ENCODE measurements at places on chromosomes 2 and 18. TPM values are rescaled to one million over a fixed set of nuclear protein-coding genes. Genes with fewer than 3 reads are reported as not detected.
A peak's percentile ranks its signal among the peaks of the same experiment; 100 is the strongest.

The DPP10 gene
- total RNA-seq = not detected

The ZC3H6 gene
- total RNA-seq = 2.4 TPM

DNA sequence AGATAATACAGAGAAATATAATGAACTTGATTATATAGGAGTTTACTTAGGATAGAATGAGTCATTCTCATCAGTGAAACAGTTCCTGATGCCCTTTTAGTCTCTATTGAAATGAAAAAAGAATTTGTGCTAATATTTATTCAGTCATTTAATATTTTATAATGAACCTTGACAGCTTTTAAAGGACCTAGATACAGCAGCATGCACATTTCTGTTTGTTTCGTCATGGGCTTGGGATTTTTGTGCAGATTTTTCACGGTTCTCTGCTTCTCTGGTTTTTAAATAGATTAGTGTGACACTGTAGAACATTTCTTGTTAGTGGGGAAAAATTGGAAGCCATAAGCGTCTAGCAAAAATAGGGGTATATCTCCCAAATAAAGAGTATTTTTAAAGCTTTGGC is 60.7 kb downstream of the NABP1 start:
- DNase-seq = no peak

GRCh38 chr2:181466661-181467576 is 9.7 kb downstream of the ITGA4 start:
- DNase-seq = peak; percentile 75

DNA sequence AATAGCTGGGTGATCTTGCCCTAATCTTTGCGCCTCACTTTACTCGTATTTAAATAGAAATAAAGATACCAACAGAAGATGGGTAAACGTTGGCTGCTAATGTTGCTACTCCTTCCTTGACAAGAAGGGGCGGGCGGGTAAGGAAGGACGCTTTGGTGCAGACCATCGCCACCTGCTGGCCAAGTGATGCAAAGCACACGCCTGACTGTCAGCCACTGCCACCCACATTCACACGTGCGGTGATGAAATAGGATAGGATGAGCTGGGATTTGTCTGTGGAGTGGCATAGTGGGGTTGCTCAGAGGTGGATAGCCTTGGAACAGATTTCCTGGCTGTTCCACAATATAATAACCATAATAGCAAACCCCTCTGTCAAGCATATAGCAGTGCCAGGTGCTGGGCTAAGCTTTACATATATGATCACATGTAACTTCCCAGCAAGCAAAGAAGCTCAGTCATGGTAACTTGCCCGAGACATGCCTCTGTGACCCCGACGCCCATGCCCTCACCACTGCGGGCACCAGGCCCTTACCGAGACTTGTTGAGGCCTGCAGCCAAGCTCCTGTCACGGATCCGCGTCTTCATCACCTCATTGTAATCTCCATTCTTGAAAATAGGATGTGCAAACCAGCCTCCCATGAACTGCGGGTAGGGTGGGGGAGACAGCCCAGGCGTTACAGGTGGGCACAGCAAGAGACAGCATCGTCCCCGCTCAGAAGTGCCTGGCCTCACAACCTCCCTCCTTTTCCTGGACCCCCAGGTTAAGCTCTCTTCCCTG is 39.3 kb downstream of the LCT start:
- DNase-seq = peak; percentile 76

DNA sequence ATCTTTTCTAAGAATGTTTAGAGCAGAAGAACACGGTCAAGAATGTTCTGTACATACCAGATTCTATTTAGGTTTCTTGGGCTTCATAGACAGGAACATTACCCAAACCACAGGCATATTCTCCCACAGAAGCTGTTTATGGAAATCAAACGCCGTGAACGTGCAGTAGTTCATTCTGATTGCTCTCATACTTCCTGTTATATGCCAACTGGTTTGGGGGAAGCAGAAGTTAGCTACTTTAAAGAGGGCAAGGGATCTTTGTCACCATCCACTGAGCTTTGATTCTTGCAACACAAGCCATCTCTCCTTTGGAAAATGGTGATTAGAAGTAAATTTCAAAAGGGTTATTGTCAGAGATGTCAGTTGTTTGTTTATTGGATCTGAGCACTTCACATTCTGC is 182.2 kb upstream of the NRP2 start:
- no peak for DNase-seq

DNA sequence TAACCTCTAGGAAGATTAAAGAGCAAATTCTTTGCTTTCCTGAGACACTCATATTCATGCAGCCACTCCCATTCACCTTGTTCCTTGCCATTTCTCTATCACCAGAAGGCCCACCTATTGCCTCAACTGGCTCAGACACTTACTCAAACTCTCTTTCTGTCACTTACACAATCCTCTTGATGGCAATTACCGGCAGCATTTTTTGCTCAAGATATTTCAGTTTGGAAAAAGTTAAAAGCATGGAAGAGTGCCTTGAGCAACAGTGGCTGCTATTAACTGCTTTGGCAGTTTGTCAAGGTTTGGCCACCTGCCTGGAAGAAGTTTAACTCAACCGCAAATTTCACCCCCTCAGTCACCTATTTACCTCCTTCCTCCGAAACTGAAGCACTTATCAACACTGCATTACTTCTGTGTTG is 1104.0 kb upstream of the PIK3C3 start:
- no peak for DNase-seq

DNA sequence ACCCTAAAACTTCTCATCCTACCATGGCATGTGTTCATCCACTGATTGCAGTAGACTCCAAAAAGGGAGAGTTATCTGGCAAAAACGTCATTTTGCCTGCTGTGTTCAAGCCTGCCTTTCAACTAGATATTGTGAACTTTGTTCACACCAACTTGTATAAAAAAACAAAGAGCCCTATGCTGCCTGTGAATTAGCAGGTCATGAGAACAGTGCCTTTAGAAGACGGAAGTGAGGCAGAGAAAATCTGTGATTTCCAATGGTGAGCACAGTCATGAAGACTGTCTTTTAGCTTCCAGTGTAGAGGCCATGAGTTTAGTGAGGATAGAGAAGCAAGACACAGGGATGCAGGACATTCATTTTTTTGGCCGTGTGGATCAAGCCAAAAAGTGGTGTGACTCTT is 103.6 kb upstream of the PGAP1 start:
- no peak for DNase-seq

DNA sequence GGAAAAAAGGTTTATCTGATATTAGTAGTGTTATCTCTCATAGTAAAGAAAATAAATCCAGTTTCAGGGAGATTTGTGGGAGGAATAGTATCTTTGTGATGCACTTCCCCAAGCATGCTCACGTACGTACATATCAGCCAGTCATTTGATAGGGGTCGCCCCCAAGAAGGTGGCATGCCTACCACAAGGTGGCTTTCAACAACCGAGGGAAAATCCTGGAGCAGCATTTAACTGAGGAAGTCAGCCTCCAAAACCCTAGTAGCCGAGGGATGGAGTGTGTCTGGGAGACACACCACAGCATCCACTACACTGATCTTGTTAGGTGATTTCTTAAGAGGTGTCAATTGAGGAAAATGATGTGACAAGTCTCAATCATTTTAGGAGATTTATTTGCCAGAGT is 623.9 kb downstream of the NYAP2 start:
- DNase-seq = no peak

DNA sequence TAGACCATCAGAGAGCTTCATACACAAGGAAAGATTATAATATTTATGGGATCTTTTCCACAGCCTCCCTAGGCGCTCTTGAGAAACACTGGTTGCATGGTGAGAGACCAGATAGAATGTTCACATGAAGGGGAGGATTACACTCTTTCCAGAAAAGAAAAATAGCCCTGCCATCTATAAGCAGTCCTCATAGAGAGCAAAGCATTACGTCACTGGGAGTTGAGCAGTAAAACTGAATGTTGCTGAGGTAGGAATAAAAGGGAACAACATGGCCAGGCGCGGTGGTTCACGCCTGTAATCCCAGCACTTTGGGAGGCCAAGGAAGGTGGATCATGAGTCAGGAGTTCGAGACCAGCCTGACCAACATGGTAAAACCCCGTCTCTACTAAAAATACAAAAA is 1934.3 kb downstream of the SUCLG1 start:
- DNase-seq = no peak

GRCh38 chr2:114192362-114192761 is 250.1 kb upstream of the DPP10 start:
- DNase-seq = no peak

- DNase-seq = no peak
These were observed 62.0 kb upstream of the FZD5 start for GRCh38 chr2:207831584-207832248.

The UGT1A7 gene
- not detected for total RNA-seq

DNA sequence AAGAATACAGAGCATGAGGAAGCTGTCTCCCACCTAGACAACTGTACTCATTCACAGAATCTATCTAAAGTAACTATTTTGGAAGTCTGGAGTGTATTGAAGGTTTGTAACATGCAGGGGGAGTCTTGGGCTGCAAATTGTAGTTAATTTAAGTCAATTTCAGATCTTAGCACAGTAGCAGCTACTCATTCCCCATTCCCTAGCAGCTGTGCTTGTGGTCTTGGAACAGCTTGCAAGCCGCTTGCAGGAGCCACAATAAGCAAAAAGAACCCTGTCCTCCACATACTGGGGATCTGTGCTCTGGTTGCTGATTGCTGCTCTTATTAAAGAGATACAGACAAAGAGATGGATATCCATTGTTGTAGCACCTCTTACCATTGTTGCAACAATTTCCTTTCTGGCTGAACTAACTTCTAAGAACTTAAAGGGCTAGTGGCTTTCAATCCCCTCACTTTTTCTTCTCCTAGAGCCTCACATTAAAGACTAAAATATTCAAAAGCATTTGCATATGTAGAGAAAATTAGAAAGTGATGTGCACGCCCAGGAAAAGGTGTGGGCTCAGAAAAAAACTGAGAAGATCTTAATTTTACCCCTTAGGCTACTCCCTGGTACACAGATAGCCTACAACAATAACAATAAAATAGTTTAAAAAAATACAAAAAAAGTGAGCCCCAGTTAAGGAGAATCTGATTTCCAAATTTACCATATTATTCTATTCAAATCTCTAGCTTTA is 1775.1 kb upstream of the PIK3C3 start:
- no peak for DNase-seq

DNA sequence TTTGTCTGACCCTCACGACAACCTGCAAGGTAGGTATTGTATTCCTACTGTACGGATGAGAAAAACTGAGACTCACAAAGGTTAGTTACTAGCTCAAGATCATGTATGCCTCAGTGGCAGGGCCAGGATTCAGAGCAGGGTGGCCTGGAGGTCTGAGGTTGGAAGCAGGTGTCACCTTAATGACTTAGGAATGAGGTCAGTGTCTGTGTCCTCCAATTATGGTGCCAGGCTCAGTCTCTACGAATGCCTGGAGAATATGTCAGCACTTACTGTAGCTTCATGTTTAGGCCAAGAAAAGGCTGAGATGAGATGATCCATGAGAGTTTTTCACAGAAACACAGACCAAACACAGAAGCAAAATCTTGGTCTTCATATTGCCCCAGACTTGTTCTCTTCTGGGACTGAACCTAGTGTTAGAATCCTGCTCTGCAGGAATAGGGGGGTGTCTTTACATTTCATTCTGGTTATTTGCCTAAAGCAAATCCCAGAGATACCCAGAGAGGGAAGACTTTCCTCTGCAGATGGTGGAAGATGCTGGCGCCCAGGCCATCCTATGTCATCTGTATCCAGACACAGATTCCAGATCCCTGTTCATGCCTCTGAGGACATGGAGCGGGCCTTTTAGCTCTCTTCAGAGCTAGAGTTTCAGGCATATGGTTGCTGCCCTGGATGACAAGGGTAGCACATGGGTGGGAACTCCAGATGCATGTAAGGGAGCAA is 16.3 kb upstream of the RAB10 start:
- no peak for DNase-seq

- no peak for DNase-seq
These were observed 182.3 kb downstream of the ZNF521 start for GRCh38 chr18:25169701-25170100.

The HOXD8 gene
- total RNA-seq = not detected

DNA sequence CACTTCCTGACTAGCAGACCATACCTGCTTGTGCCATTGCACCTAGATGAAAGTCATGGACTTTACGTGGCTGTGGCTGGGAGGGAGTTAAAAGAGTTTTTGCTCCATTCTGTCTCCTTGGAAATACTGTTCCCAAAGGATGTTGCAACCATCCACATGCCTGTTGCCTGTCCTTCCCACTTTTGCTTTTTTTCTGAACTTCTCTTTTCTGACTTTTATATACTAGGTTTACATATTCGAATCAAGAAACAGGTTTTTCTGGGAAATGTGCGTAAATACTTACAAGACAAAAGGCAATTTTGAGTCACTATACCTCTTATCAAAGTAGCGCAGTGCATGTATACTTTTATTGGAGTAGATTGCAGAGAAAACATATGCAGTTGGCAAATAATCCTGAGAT is 244.8 kb downstream of the PRKCE start:
- DNase-seq = no peak

DNA sequence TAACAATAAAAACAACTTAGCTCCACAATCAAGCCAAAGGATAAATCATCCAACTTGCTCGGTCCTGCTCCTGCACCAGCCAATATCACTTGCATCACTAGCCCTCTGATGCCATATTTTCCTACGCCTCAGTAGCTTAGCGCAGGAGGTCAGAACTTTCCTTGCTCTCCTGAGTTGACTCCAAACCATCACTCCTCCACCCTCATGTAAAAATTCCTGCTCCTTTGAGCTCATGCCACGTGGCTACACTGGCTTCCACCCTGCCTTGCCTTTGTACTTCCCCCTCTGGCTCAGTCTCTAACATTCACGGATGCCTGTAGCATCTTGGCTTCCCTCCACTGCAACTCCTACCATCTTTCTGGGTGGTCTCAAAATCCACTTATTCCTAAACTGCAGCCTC is 25.2 kb downstream of the AAK1 start:
- DNase-seq = no peak

DNA sequence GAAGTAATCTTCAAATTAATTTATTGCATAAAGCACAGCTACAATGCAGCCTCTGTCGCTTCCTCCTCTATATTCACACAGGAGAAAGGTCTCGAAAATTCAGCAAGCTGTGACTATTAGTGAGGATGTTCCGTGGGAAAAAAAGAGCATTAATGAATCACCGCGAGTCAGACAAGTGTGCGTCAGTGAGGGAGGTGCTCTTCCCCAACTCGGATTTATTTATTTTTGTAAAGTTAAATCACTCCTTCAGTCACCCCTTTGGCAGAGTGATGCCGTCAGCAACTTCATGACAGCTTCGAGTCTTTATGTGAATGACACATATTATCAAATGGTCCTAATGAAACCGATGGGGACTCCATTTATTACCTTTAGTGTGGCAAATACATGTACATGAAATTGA is 648.9 kb upstream of the SALL3 start:
- DNase-seq = no peak

- DNase-seq = no peak
These were observed 89.0 kb upstream of the RBMS1 start for GRCh38 chr2:160582490-160583145.

Data from activated T-cell treated with anti-CD3 and anti-CD28 coated beads, Interleukin-2, amount 50 U/mL, for 4 hours (primary cell).